ENCODE measurements at places on chromosomes 5 and 9.

- DNase-seq = no peak
Observed at GRCh38 chr9:68708513-68708912, 3.5 kb downstream of the PIP5K1B start.

DNA sequence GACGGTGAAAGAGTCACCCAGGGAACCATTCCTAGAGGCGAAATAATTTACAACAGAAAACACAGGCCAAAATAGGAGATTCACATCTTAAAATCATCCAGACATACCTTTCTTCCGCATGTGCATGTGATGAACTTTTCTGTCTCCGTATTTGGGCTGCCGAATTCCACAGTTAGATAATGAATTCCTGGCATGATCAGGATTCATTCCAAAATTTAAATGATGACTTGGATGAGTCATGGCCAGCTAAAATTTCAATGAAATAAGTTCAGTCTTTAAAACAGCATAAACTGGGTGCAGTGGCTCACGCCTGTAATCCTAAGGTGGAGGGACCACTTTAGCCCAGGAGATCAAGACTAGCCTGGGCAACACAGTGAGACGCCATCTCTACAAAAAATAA is 82.7 kb downstream of the DROSHA start:
- no peak for DNase-seq

- DNase-seq = no peak
Observed at GRCh38 chr5:9859808-9860207, 229.7 kb upstream of the TAS2R1 start.

DNA sequence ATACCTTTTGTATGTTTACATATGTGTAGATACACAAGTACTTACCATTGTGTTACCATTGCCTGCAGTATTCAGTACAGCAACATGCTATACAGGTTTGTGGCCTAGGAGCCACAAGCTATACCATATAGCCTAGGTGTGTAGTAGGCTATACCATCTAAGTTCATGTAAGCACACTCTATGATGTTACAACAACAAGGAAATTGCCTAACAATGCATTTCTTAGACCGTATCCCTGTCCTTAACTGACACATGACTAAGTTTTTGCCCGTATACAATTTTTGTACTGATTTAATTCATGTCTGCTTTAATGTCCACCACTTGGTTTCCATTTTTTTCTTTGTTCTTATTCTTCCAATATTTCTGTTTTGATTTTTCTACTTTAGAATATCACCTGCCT is 18.5 kb downstream of the TNPO1 start:
- DNase-seq = no peak

DNA sequence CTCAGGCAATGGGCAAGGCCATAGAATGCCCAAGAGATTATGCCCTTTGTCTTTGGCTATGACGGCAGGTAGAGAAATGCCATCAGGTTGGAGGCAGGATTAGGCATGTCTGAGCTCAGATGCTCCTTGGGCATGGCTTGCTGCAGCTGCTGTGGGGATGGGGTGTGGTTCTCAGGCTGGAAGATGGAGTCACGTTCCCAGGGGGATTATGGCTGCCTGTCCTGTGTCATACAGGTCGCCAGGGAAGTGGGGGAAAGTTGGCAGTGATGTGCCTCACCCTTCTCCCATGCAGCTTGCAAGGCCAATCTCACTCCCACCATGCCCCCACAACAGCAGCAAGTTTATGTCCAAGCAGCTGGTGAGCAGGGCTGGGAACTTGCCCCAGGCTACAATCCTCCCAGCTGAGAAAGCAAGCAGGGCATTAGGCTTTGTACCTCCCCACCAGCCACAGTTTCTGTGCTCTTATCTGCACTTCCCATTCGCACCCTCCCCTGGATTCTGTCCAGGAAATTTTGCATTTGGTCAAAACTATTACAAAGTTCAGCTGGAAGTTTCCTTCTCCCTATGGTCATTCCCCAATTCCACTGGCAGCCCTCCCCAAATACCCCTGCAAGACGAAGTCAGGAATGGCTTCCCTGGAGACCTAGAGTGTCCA is 1788.0 kb upstream of the NUDT12 start:
- DNase-seq = no peak
